ENCODE measurements at places on chromosomes 2 and 18.

DNA sequence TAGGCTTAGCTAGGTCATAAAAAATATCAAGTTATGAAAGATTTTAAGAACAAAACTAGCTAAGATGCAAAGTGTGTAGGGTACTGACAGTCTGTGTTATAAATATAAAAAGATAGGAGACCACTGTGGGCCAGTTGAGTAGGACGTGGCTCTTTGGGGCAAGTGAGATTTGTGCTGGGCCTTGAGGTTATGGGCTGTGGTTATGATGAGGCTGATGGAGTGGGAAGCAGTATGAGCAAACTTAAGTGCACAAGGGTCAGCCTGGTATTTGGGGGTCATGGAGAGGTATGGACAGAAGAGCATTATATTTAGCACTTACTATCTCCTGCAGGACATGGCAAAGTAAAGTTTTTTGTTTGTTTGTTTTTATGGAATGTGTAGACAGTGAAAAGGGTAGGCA, 70.1 kb downstream of the SETBP1 start:
- DNase-seq = no peak

GRCh38 chr2:6771634-6772611, 93.8 kb downstream of the CMPK2 start:
- DNase-seq = no peak

- DNase-seq = no peak
Observed at GRCh38 chr2:12683457-12684100, 33.2 kb upstream of the TRIB2 start.

- no peak for DNase-seq
Observed at GRCh38 chr2:106876699-106877098, 9.3 kb downstream of the ST6GAL2 start.

DNA sequence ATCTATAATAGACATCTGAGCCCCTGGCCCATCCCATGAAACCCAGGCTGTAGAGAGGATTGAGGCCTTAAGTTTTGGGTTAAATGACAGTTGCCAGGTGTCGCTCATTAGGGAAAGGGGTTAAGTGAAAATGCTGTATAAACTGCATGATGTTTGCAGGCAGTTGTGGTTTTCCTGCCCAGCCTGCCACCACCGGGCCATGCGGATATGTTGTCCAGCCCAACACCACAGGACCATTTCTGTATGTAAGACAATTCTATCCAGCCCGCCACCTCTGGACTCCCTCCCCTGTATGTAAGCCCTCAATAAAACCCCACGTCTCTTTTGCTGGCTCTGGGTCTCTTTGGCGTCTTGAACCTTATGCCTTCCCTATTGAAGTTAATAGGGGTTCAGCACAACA, 110.7 kb downstream of the XRCC5 start:
- no peak for DNase-seq

Data from stimulated activated CD4-positive, alpha-beta T cell treated with anti-CD3 and anti-CD28 coated beads, Interleukin-4, amount 100 ng/mL, for 1 hour (primary cell).